ENCODE measurements at places on chromosomes 5 and 9.

DNA sequence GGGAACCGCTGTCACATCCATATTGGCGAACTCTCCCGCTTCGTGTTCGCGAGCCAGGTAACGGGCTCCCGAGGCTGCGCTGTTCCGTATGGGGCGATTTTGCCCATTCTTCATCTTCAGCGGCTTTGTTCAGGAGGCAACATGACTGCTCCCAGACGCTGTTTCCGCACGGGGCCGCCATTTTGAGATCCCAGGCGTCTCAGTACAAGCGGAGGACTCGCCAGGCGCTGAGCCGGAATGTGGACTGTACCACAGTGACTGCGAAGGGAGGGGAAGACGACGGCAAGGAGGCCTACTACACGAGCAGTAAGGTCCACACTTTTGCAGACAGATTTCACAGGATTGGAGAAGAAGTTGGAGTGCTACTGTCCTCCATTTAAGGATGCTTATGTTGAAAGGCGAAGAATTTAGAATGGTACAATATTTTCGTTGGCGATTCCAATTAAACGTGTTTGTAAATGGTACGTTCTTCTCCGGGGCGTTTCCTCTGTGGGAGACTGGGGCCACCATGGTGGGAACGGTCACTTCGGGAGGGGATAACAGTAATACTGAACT is 41.6 kb upstream of the ZNF300 start:
- DNase-seq = no peak

- DNase-seq = no peak
These were observed 115.9 kb downstream of the PIK3R1 start for GRCh38 chr5:68331192-68332079.

DNA sequence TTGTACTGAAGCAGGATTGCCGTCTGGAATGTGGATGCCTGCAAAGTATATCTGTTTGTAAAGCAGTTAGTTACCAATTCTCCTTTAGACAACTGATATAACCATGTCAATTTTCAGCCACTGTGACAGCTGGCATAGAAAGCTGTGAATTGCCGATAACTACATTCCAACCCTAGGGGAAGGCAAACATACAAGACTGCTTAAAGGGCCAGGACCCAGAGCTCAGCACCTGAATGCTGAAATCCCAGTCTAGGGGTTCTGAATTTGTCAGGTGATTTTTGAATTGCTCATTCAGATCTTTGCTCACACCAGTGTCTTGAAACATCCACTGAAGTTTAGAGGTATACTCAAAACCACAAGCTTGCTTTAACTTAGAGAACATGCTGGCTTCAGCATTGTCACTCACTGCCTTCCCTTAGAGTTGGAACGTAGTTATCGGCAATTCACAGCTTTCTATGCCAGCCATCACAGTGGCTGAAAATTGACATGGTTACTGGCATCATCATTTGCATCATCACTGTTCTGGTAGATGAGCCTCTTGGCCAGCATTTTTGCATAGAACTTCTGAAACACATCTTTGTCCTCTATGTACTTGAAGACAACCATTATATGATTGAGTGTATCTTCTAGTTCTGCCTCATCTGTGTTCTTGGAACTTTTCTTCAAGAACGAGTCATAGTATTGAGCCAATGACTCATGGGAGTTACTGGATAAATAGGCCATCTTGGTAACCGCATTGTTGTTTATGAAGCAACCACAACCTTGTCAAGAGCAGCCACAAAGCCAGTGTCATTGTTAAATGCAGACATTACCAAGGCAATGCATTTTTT is 82.1 kb downstream of the CCDC192 start:
- no peak for DNase-seq

DNA sequence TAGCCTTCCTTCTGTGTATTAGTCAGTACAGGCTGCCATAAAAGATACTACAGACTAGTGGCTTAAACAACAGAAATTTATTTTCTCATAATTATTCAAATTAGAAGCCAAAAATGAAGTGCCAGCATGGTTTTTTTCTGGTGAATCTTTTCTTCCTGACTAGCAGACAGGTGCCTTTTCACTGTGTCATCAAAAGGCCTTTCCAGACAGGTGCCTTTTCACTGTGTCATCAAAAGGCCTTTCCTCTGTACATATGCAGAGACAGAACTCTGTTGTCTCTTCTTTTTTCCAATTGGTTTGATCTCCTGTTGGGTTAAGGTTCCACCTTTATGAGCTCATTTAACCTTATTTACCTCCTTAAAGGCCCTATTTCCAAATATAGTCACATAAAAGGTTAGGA is 599.9 kb downstream of the ISL1 start:
- no peak for DNase-seq

- no peak for DNase-seq
These were observed 60.7 kb upstream of the SPDL1 start for GRCh38 chr5:169522851-169523250.

DNA sequence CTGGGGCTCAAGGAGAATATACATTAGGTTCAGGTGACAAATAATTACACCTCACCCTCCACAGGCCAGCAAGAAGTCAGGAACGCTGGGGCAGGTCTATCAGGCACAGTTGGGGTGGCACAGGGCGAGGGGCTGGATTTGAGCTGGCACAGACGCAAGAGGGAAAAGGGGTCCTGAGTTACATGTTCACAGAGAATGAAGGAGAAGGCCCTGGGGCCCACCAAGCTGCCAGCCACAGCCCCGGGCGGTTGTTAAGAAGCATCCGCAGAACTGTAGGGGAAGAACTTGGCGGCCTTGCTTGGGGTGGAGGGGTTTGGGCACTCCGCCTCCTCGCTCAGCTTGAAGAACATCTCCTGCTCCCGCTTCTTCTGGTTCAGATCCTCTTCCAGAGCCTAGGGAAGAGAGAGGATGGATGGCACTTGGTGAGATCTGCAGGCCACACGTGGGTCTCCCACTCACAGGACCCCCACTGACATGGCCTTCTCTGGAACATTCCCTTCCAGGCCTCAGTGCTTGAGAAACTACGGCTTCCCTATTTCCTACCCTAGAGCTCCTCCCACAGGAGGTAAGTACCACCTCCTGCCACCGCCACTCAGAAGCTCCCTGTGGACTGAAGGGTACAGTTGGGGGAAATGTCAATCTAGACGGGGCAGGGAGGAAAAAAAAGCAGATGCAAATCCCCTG is 38.3 kb upstream of the FBXW11 start:
- DNase-seq = no peak

- no peak for DNase-seq
These were observed 114.3 kb upstream of the IL12B start for GRCh38 chr5:159444441-159445082.

All from mesothelial cell of epicardium (in vitro differentiated cells).